ENCODE measurements at places on chromosomes 4 and X.

DNA sequence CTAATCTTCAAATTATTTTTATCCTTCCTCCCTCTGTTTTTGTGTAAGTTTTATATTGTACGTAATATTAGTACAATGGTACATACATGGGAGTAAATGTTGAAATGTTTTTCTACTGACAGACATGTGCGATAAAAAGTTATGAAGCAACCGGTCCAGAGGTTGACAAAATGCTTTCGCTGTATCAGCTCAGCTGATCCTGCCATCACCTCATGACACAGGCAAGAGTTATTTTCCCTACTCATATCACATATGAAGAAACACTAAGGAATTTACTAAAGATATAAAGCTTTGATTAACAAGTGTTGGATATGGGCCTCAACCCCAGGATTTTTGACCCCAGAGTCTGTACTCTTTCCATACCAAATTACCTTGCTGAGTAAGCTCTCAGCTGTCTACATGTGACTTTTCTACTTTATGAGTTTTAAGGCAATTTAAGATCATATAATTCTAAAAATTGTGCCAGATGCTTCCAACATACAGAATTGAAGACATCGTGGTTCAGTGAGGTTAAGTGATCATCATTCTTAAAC lies 50.0 kb downstream of the CLCN5 start:
- no peak for DNase-seq

DNA sequence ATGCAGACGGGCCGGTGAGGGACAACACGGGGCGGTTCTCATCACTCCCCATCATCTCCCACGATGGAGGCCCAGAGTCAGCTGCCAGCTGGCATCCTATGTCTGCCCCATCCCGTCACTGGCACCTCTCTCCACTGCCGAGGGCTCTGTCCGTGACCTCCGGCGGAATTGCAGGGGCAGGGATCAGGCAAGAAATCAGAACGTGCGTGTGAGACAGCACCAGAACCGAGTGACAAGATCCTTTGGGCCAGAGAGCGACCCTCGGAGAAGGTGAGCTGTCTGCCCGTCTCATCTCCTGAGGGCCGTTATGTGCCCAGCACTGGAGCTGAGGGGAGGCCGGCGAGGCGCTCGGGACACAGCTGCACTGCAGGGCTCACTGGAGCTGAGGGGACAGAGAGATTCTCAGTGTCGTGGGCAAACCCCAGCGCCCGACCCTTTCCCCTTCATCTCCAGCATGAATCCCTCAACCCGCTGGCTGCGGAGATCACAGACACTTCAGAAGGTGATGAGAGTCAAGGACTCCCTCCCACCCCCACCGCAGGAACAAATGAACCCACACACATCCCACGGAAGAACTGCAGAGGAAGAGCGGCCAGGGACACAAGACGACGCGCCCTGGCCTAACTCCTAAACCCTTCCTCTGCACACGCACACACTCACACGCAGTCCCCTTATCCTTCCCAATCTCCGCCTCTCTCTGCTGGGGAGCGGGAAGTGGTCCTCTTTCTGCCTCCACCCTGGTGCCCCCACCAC lies 128.7 kb downstream of the AFAP1 start:
- DNase-seq, result no peak

GRCh38 chrX:119537487-119537886 lies 27.7 kb downstream of the STEEP1 start:
- DNase-seq, result no peak

GRCh38 chr4:33737726-33738125 lies 2506.6 kb downstream of the ARAP2 start:
- no peak for DNase-seq

DNA sequence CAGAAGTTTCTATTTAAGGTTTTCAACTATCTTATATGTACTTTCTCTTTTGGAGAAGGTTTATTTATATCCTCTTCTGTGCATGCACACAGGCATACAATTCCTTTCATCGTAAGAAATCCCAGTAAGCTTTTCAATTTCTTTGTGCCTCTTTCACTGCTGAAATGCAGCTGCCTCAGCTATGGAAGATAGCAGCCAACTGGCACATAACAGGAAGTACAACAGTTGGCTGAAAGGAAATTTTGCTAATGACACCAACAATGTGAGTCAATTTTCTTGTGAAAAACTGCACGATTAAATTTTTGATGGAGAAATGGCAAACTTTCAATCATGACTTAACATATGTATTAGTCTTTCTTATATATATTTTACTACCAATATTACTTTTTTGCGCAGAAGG lies 74.5 kb upstream of the PAQR3 start:
- no peak for DNase-seq

- DNase-seq, result no peak
Measured at GRCh38 chr4:173189117-173189693, 20.6 kb downstream of the GALNT7 start.

GRCh38 chr4:145298885-145299284 lies 118.5 kb upstream of the OTUD4 start:
- DNase-seq, result no peak

- no peak for DNase-seq
Measured at GRCh38 chr4:1795299-1796195, 2.5 kb downstream of the FGFR3 start.

- DNase-seq, result no peak
Measured at GRCh38 chrX:10110316-10110935, 46.3 kb upstream of the CLCN4 start.

DNA sequence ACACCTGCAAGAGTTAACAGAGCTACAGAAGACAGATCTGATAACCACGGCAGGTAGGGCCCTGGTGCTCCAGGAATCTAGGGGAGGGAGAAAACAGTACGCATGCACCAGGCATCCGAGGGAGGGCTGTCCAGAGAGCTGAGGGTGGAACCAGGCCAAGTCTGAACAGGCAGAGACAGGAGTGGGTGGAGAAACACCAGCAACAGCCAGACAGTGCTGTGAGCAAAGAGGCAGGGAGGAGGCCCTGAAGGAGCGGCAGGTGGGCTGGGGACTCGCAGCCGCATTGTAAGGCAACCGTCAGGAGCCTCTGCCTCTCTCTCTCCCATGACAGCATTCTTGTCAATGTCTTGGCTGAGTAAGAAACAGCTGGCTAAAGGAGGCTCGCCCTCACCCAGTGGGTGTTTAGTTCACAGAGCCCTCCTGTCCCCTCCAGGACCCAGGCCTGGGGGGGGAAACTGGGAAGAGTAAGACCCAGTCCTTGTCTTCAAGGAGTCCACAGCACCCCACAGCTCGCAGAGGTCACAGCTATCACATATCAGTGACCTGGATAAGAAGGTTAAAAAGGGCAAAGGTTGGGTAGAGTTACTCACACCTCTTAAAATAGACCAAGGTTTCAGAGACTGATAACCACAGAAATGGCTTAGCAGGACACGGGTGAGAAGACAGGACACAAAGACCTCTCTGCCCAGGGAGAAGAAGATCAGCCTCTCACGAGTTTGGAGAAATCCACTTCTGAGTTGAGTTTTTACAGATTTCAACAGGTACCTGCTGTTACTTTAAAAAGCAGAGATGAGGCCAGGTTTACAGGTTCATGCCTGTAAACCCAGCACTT lies 10.5 kb downstream of the ACSL1 start:
- DNase-seq, result peak; percentile 56

DNA sequence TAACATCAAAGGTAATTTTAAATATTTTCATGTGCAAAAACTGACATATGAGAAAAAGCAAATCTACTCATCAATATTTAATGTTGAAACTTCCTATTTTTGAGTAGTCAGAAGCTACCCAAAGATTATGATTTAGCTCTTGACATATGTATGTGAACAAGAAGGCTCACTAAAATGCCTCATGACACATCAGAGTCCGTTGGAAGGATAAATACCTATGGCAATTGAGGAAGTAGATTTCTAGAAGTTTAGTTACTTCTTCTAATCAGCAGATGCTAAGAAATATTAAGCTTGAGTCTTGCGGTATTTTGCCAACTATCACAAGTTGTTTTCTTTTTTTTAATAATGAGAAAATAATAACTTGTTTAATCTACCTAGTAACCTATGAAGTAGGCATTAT lies 55.3 kb downstream of the MSL3 start:
- no peak for DNase-seq

DNA sequence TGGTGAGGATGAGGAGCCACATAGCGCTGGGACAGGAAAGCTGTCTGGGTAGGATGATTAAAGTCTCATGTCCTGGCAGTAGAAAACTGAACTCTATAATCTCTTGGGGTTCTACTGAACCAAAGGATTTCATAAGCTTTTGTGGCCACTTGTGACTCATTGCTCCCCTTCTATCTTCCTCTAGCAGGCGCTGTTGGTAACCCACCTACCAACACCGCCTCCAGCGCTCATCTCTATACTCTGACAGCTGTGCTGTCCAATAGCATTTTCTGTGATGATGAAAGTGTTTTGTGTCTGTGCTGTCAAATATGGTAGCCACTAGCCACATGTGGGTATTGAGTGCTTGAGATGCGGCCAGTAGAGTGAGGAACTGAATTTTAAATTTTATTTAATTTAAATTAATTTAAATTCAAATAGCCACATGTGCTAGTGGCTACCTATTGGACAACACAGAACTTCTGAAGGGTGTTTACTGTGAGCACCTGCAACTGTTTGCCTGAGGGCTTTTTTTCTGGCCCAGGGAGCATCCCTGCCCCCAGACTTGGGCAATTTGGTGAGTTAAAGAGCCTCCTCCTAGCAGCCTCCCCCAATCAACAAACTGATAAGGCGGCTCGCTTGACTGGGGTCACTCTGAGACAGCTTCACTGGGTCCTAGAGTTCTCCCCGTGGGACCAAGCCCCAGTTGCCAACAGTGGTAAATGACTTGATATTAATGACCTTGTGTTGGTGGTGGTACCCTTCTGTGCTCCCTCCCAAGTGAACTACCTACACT lies 169.2 kb upstream of the ATP6AP2 start:
- no peak for DNase-seq

Data from GM12892 (cell line).